SHP77 treated with DMSO at 0.1 percent for 48 hours (cell line): ENCODE measurements at places on chromosomes 11 and 22.

DNA sequence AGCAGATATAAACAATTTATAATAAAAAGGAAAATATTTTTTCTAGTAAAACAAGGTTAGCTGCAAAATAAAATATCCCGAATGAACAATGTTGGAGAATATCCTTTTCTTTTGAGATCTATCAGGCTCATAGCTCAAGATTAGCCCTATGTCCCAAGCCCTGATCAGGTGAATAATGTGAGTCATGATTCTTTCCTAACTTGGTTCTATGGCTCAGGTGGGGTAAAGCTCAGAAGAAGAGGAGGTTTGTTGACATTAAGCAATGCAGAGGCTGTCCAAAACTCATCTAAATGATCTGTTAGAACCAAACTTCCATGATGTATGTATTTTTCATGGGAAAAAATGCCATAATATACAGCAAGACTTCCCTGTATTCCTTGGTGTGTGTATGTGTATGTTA, 86.1 kb downstream of the TRIM44 start:
- DNase-seq = no peak

GRCh38 chr22:23179381-23180299, 669 bp upstream of the BCR start:
- DNase-seq = peak; percentile 24

DNA sequence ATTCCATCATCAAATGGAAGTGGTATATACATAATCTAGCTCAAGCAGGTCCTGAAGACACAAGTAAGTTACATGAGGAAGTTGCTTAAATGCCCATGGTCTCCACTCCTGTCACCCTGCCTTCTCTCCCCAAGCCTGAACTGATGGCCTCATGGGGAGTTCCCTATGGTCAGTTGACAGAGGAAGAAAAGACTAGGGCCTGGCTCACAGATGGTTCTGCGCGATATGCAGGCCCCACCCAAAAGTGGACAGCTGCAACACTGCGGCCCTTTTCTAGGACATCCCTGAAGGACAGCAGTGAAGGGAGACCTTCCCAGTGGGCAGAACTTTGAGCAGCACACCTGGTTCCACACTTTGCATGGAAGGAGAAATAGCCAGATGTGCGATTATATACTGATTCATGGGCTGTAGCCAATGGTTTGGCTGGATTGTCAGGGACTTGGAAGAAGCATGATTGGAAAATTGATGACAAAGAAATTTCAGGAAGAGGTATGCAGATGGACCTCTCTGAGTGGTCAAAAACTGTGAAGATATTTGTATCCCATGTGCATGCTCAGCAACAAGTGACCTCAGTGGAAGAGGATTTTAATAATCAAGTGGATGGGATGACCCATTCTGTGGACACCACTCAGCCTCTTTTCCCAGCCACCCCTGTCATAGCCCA, 17.3 kb upstream of the CD82 start:
- no peak for DNase-seq

- no peak for DNase-seq
Observed at GRCh38 chr11:45412051-45412471, 125.9 kb upstream of the SYT13 start.

GRCh38 chr11:79415411-79415810, 25.4 kb downstream of the TENM4 start:
- DNase-seq = no peak

DNA sequence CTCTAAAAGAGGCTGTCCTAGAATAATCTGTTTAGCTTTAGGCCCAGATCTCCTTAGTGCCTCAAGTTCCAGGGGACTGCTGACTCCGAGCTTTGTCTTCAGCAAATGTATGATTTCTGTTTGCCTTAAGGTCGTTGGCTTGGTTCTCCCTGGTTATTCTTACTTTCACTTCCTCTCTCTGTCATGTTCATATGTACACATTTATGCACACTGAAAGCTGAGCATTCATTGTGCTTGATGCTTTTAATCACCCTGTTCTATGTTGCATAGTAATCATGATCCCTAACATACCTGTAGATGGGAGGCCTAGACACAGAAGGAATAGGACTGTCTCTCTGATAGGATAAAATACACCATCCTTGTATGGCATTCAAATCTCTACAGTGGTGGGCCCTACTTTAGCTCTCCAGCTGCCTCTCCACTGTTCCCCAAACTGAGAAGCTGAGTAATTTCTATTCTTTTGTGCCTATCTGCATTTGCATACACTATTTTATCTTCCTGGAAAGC, 7.2 kb downstream of the PPFIBP2 start:
- DNase-seq = no peak

- no peak for DNase-seq
Observed at GRCh38 chr11:56889986-56890385, 98.7 kb upstream of the OR5AK2 start.
